RWPE1 (cell line): ENCODE measurements at places on chromosomes 7 and 10.

DNA sequence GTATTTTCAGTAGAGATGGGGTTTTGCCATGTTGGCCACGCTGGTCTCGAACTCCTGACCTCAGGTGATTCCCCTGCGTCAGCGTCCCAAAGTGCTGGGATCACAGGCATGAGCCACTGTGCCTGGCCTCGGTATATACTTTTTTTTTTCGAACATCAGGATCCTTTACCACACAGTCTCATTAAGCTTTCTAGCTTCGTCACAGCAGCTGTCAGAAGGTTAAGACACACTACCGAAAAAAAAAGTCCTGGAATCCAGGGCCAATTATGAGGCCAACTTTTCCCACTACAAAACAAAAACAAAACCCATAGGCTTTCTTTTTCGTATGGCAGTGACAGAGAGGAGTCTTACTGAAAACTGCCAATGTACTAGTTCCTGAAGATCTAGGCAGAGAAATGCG is 30.7 kb downstream of the ZC3HC1 start:
- no peak for DNase-seq

GRCh38 chr10:58104351-58104751 is 163.3 kb downstream of the IPMK start:
- DNase-seq, result no peak

GRCh38 chr10:69646185-69647060 is 16.4 kb downstream of the FAM241B start:
- no peak for DNase-seq

- DNase-seq, result no peak
These were observed 334.8 kb upstream of the SHH start for GRCh38 chr7:156147104-156147503.

- DNase-seq, result no peak
These were observed 19.0 kb upstream of the FIGNL1 start for GRCh38 chr7:50469181-50469580.
